Activated T-cell treated with anti-CD3 and anti-CD28 coated beads for 4 hours (primary cell): ENCODE measurements at places on chromosomes 12 and 14.

DNA sequence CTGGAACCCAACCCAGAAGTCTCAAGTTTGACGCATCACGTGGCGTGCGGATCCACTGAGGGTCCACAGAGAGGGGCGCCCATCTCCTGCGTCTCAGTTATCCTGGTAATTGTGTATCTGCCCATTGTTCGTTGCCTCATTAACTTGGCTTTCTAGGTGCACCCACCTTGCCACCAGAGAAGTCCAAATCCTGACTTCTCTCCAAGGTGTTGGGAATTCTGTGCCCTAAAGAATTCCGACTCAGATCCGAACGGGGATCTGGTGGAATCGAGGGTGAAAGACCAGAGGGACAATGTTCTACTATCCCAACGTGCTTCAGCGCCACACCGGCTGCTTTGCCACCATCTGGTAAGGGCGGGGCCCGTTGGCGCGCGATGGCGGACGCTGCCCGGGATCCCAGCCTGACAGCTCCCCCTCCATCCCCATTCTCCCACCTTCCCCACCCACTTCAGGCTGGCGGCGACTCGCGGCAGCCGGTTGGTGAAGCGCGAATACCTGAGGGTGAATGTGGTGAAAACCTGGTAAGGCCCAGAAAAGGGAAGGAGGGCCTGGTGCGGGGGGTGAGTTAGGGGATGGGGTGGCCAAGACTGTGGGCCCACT is 481 bp downstream of the REC8 start:
- no peak for DNase-seq

- no peak for DNase-seq
Measured at GRCh38 chr12:31035967-31036665, 37.5 kb upstream of the DDX11 start.

- no peak for DNase-seq
Measured at GRCh38 chr12:98578821-98579220, 14.7 kb upstream of the SLC25A3 start.

GRCh38 chr12:68175557-68176061 is 16.1 kb upstream of the IFNG start:
- peak; percentile 41 for DNase-seq

DNA sequence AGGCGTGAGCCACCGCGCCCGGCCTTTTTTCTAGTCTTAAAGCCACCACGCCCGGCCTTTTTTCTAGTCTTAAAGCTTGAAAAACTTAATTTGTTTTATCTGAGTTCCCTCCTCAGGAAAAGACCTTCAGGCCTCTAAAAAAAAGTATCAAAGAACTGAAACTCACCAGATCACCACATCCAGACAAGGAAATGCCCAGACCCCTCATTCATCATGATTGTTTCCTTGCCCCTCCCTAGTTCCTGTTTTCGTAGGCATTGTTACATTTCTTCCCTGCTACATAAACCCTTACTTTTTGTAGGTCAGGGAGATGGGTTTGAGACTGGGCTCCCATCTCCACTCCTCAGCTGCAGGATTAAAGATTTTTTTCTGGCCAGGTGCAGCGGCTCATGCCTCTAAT is 21.1 kb upstream of the VWF start:
- no peak for DNase-seq

DNA sequence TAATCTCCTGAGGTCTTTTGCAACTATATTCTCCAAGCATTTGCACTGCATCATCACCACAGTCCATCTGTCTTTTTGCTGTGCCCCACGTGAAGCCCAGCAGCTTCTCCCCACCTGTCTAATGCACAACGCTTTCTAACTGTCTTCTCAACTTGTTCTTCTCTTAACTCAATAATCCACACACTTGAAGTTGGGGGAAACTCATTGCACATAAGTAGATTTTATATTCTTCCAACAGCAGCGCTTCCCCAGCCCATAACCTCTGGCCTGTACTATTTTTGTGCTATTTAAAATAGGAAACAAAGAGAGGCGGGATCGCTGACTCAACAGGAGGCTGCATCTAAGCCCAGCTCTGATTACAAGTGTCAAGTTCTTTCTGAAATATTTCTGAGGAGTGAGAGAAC is 226.7 kb downstream of the GXYLT1 start:
- DNase-seq = no peak

DNA sequence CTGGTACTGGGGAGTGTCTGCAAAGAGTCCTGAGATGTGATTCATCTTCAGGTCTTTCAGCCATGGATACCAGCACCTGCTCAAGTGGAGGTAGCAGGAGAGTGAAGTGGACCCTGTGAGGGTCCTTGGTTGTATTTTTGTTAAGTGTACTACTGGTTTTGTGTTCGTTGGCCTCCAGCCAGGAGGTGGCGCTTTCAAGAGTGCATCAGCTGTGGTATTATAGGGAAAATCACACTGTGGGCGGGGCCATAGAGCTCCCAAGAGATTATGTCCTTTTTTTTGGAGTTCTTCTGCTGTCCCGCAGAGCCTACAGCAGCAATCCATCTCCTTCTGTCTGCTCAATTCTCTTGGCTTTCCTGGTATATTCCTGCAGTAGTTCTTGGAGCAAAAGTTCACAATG is 66.8 kb downstream of the SPATA7 start:
- DNase-seq = no peak

DNA sequence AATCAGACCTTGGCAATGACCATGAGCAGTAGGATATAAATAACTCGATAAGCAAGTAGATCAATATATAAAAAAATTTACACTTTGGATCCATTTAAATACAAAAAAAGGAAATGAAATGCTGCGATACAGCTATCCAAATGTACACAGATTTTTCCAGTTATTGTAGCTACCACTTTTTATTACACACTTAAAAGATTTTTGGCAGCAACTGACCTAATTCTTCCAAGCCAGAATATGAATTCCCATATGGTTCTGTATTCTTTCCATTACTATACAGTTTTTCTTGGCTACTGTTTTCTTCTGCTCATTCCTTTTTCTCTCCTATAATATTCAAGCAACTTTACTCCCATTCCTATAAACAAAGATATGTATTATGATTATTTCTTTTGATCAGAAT is 52.2 kb downstream of the TMTC1 start:
- no peak for DNase-seq
